ENCODE measurements at places on chromosomes 4 and X. TPM values are rescaled to one million over a fixed set of nuclear protein-coding genes. Genes with fewer than 3 reads are reported as not detected.

DNA sequence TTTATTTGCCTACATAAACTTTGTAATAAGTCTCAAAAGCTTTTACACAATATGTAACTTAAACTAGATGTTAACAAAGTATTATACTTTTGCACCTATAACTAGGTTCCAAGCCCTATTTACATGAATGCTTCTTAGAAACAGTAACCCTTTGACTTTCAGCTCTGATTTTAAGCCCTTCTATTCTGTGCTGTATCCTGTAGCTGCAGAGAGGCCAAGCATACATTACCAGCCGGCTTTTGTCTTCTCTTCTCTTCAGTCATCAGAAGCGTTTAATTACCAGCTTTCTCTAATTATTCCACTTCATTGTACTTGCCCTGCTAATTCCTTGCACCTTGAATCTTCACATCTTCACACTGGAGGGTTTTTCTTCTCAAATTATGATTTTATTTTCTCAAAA is 403.1 kb downstream of the PDGFC start:
- DNase-seq, result no peak

DNA sequence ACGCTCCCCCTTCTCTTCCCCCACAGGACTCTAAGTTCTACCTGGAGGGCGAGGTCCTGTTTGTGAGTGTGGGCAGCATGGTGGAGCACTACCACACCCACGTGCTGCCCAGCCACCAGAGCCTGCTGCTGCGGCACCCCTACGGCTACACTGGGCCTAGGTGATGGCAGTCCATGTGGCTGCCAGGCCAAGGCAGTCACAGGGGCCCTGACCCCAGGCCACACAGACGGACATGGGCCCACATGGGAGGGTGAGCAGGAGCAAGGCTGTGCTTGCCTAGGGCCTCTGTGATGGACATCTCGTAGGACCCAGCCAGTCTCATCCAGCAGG is 10.0 kb upstream of the ADD1 start:
- no peak for DNase-seq

GRCh38 chr4:93730760-93731159 is 97.8 kb upstream of the ATOH1 start:
- no peak for DNase-seq

DNA sequence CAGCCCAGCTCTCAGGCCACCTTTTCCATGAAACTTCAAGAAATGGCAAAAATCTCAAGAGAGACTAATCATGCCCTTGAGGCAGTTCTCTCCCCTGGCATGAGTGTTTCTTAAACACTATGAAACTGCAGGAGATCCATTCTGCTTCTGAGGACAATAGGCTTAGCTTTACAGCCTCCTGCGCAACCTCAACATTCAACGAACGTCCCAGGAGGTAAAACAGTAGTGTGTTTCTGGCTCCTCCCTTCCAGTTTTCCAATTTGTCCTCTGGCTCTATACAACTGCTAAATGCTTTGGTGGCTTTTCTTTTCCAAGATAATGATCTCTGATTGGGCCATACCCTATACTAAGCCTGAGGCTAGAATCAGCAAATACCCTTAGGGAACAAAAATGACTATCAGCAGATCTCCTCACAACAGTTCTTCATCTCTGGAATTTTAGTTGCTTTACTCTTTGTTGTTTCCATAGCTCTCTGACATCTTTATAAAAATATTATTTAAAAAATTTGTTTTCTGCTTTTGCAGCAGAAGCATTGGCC is 87.0 kb upstream of the FAT1 start:
- DNase-seq, result no peak

- DNase-seq, result no peak
Observed at GRCh38 chr4:20639346-20639745, 60.9 kb upstream of the PACRGL start.

ZBED1 gene
- 47.4 TPM for polyA plus RNA-seq

MGARP gene
- polyA plus RNA-seq, result 0.79 TPM

HTN1 gene
- polyA plus RNA-seq, result not detected

DNA sequence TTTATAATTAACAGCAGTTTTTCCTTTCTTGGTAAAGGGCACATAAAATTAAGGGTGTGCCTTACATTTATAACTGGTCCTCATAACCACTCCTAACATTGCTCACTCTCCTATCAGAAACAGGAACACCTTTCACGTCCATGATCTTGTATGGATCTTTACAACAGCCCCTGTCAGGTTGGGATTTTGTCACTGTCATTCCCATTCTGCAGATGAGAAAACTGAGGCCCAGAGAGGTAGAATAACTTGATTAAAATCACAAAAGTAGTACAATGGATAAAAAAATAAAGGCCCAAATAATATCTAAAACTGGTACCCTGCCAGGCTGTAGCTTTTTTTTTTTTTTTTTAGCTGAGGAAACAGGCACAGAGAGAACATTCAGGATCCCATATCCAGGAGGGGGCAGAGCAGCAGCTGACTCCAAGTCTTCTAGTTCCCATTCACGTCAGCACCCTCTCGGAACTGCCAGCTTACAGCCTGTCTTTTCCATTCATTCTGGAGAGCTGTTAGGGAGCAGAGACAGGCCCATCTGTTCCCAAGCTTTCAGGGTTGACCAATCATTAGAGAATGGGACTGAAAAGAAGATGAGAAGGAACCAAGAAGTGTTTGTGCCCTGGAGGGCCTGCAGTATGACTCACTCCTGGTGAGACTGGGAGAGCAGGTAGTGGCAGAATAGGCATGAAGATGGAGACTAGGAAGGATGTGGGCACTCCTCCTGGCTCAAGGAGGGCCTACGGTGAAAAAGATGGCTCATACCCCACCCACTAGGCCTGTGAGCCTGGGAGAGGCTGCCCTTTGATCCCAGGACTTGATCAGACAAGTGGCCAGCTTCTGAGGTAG is 7.3 kb downstream of the SUV39H1 start:
- DNase-seq, result no peak
